HCEC 1CT (cell line): ENCODE measurements at places on chromosomes 2 and 18.
A peak's percentile ranks its signal among the peaks of the same experiment; 100 is the strongest.

- no peak for DNase-seq
Observed at GRCh38 chr18:43578706-43579105, 301.4 kb upstream of the SYT4 start.

- no peak for DNase-seq
Observed at GRCh38 chr2:43020990-43021669, 205.3 kb downstream of the ZFP36L2 start.

DNA sequence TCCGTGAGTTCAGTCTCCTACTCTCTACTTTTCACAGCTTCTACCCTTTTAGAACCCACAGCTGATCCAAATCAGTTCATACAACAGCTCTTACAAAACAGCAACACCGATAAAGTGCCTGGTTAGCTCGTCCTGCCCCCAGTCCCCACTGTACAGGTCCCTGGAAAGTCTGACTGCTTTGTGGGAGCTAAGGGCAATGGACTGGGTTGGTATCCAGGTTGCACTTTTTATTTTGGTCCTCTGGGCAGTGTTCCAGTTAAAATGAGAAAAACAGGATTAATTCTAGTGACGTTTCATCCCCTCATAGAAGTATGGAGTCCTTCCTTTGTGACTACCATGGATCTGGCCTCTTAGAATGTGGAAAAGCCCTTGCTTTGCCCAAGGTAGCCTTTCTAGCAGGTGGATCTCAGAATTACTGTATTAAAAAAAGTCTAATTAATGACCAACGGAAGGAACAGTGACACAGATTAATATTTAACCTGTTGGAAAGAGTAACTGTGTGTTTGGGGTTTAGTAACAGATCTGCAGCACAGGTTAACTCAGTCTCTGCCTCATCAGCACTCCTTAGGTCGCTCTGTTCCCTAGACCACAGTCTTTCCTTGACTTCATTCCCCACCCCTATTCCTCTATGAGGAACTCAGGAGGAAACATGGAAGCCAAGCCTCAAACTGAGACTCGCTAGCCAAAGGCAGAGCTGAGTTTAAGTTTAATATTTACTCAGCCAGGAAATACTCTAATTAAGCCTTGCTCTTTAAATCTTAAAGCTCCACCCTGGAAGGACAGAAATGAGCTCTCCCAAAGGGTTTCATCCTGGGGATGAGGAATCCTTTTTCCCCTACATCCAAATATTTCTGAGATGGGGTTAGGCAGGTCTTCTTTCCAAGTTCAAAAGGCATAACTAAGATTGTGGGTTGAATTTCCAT, 52.8 kb upstream of the ITGA6 start:
- peak; percentile 17 for DNase-seq

- no peak for DNase-seq
Observed at GRCh38 chr2:148982282-148982681, 56.2 kb upstream of the LYPD6B start.

DNA sequence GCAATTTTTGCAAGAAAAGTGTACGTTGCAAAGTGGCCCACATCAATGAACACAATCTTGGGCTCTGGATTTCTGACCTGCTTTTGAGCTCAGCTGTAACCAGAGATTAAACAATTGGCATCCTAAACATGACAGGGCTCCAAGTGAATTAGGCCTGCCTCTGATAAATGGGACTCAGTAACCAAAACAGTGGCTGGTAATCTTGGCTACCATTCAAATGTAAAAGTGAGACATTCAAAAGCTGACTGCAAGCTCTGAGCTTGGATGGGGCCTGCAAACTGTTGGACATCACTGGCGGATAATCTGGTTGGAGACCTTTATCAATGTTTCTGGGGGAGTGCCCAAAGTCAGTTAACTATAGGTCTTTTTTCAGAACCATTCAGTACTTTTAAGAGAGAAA, 160.7 kb downstream of the RAB3GAP1 start:
- DNase-seq: no peak

DNA sequence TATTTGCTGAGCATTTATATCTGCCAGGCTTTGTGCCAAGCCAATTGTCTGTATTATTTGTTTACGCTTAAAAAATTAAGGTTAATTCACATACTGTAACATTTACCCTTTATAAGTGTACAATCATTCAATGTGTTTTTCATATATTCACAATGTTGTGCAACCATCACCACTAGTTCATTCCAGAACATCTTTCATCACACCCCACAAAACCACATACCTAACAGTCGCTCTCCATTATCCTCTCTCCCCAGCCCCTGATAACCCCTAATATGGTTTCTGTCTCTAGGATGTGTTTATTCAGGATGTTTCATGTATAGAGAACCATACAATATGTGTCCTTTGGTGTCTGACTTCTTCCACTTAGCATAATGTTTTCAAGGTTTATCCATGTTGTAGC, 234.1 kb downstream of the INSIG2 start:
- no peak for DNase-seq

GRCh38 chr18:48136051-48136826, 205.8 kb upstream of the SMAD2 start:
- DNase-seq: no peak

- peak; percentile 93 for DNase-seq
Observed at GRCh38 chr2:234444893-234445292, 52.0 kb downstream of the ARL4C start.

GRCh38 chr2:3758906-3759305, 55.5 kb downstream of the DCDC2C start:
- no peak for DNase-seq

GRCh38 chr2:235291461-235291860, 202.4 kb upstream of the AGAP1 start:
- DNase-seq: no peak

DNA sequence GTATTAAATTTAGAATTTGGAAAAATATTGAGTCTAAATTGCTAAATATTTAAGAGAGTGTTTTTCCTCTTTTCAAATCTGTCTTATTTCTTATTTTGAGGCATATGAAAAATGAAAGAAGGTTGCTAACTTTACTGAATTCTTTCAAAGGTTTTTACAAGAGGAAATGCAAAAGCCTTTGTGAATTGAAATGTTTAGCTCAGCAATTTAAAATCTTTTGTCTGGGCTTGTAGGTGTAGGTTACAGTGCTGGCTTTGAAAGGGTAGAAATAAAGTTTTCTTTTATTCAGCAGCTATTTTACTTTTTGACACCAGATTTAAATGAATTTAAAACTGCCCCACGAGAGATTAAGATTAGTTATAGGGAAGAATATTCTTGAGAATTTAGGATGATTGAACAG, 192.0 kb downstream of the CDH7 start:
- DNase-seq: no peak

GRCh38 chr2:224580248-224580647, 4.9 kb downstream of the CUL3 start:
- no peak for DNase-seq

GRCh38 chr2:16630463-16630862, 35.2 kb downstream of the CYRIA start:
- no peak for DNase-seq

DNA sequence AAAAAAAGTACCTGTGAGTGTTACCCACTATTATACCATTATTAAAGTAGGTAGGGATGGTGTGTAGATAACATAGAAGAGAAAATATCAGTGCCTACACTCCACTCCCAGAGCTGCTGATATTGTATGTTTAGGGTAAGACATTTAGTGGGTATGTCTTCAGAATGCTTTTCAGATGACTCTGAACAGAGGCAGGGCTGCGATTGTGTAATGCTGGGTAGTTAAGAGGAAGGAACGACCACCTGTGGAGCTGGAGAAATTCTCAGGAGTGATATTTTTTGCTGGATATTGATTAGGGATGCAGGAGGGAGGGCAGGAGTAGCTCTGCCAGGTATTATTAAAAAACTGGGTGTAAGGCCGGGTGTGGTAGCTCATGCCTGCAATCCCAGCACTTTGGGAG, 2.8 kb downstream of the CNOT11 start:
- peak; percentile 10 for DNase-seq

- no peak for DNase-seq
Observed at GRCh38 chr18:51911584-51911983, 428.4 kb upstream of the DCC start.

GRCh38 chr18:73639788-73640187, 507.8 kb downstream of the FBXO15 start:
- DNase-seq: no peak
